ENCODE measurements at places on chromosomes 5 and 9.

DNA sequence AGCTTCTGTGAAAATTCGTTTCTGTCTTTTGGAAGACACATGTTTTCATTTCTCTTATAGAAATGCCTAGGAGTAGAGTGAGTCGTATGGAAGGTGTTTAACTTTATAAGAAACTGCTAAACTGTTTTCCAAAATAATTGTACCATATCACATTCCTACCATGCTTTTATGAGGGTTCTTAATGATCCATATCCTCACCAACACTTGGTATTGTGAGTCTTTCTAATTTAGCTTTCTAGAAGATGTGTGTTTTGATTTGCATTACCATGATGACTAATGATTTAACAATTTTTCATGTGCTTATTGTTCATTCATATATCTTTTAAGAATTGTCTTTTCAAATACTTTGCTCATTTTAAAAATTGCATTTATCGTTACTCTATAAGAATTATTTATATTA, 223.6 kb downstream of the COMMD10 start:
- DNase-seq, result no peak

DNA sequence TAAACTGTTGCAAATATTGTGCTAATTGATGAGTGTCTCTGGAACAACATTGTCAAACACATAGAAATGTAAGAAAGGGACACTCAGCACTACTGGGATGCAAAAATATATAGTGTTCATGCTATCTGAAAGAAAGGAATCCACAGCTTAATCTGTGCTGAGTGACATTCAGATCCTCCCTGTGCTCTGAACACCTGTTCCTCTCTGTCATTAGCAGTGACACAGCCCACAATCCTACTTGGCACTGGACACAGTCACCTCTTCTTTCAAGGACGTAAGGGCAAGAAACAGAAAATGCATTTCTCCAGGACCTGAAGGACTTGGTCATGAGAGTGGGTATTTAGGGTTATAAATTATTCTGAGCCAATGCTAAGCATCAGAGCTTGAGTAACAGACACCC, 121.4 kb upstream of the SV2C start:
- DNase-seq, result no peak

DNA sequence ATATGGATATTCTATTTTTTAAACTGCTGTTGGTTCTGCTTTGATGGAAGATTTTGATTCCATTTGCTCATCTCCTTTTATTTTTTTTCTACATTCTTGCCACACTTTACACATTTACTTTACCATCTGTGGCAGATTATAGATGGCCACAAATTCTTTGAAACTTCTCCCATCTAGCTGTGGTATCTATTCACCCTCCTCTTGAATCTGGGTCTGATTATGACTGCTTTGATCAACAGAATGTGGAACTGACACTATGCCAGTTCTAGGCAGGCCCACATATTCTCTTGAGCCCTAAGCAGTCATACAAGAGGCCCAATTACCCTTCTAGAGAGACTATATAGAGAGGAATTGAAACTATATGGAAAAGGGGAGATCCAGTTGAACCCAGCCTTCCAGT, 439.0 kb upstream of the PTGER4 start:
- DNase-seq, result no peak

- no peak for DNase-seq
These were observed 127.5 kb upstream of the CDKN2B start for GRCh38 chr9:22136461-22137096.

Measured in CD4-positive, alpha-beta memory T cell (primary cell).